ENCODE measurements at places on chromosomes 2 and 18. TPM values are rescaled to one million over a fixed set of nuclear protein-coding genes. Genes with fewer than 3 reads are reported as not detected.

PER2 gene
- 8.2 TPM for total RNA-seq

DNAJC5G gene
- not detected for total RNA-seq

FBXO41 gene
- total RNA-seq: 4.7 TPM

UGT1A3 gene
- not detected for total RNA-seq

KCNG2 gene
- not detected for total RNA-seq

LRATD1 gene
- 44.7 TPM for total RNA-seq

NEU4 gene
- not detected for total RNA-seq

ASIC4 gene
- total RNA-seq: not detected

DSEL gene
- total RNA-seq: 1.4 TPM

APLF gene
- total RNA-seq: 2.3 TPM

ARL6IP6 gene
- total RNA-seq: 41.5 TPM

CAPN14 gene
- total RNA-seq: 4.0 TPM

POTEI gene
- not detected for total RNA-seq

CDC42EP3 gene
- total RNA-seq: 24.6 TPM

SCN9A gene
- total RNA-seq: 0.71 TPM

B3GNT7 gene
- 0.28 TPM for total RNA-seq

EMILIN1 gene
- 5.8 TPM for total RNA-seq

TEX44 gene
- total RNA-seq: not detected

Measured in airway epithelial cell (primary cell).